ENCODE measurements at places on chromosomes 2 and 18.

- DNase-seq: no peak
Observed at GRCh38 chr2:236744281-236744705, 174.7 kb downstream of the ACKR3 start.

DNA sequence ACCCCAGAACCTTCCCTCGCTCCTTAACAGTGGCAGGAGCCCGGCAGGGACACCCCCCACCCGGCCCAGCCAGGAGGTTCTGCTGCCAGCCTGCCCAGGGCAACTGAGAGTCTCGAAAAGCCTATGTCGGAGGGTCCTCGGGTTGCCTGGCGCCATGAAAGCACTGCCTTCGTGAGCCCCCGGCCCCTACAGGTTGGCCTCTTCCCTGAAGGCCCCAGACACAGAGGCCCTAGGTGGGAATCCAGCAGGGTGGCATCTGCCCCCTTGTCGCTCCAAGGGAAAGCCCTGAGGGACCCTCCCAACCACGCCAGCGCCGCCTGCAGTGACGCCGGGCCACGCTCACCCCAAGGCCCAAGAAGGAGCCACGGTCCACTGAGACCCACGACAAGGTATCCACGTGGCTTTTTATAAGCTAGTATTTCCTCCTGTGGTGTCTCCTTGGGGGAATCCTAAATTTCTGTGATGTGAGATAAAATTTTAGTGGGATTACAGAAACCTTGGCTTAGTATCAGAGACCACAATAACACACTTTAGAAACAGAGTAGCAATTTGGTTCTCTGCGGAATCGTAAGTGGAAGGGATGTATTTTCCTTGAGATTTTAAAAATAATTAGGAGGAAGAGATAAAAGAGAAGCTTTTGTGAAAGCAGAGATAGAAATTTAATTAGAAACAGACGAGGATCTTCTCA lies 138.9 kb downstream of the HDAC4 start:
- DNase-seq: no peak

- DNase-seq: no peak
Observed at GRCh38 chr2:147026664-147027295, 818.0 kb upstream of the ACVR2A start.

DNA sequence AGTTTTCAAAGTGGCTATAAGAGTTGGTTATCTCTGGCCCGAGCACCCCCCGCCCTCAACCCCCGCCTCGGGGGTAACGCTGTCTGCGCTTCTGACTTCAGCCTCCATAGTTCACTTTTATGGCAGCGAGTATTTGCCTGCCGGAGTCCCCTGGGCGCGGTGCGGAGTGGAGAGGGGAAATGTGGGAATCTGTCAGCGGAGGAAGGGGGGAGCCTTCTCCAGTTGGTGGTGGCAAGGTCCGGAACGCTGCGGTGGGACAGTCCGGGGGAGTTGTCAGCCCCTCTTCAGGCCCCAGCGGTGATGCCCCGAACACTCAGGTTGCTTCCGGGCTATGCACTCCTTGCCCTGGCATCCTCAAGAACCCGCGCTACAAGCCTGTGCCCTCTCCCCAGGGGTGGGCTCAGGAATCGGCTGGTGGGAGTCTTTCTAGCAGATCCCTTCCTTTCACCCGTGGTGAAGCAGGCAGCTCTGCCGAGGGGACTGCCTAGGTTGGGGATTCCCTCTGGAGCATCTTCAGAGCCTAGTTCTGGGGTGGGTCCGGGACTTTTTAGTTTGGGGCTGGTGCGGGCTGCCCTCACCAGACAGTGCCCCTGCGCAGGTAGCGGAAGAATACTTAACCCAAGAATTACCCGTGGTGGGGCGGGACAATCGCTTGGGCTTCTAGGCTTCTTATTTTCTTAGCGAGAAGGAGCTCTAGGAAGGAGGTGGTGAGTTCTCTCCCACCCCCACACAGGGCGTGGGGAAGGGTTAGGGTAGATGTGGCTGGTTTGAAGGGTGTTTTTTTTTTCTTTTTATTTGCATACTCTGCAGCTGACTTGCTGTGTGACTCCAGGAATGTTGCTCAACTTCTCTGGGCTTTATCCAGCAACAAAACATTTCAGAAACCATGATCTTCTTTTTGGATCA lies 1.6 kb downstream of the ATOH8 start:
- DNase-seq: no peak

GRCh38 chr2:3838348-3838747 lies 135.0 kb downstream of the DCDC2C start:
- no peak for DNase-seq

DNA sequence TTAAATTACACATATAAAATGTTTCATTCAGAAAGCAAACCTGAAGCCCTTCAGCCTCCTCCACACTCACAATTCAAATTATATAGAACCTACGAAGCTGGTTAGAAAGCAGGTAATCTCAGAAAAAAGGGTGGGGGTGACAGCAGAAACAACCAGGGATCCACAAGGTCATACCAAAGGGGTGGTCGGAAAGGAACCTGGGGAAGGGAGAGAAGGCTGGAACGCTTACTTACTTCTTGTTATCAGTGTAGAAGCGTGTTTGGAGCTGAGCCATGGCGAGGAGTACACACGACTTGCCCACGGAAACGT lies 316 bp downstream of the WDR12 start:
- DNase-seq: no peak

DNA sequence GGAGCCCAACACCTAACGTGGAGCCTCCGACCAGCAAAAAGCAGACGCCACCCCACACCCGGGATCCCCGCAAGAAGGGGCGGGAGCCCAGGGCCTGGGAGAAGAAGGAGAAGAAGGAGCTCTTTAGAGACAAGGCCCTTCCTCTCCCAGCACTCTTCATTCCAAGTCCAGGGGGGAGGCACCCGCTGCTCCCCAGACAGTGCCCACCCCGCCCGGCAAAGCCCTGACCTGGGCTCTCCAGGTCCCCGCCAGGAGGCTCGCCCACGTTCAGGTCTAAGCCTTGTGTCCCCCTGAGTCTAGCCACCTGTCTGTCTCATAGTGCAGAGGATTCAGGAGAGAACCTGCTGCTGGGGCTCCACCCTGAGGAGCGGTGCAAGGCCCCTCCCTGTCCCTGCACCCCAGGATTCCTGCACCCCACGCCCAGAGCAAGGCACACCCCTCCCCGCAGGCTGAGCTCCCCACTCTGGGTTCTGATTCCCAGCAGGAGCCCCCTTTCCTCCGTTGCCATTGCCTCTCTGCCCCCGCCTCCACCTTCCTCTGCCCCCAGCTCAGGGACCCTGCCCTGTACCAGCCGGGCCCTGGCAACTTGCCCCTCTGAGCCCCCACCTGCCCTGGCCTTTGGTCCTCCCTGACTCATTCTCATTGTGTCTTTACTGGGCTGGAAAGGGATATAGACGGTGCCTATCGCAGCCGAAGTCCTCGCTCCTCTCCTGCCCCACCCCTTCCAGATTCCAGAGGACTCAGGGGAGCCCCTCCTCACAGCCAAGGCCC lies 33.5 kb upstream of the GPC1 start:
- no peak for DNase-seq

DNA sequence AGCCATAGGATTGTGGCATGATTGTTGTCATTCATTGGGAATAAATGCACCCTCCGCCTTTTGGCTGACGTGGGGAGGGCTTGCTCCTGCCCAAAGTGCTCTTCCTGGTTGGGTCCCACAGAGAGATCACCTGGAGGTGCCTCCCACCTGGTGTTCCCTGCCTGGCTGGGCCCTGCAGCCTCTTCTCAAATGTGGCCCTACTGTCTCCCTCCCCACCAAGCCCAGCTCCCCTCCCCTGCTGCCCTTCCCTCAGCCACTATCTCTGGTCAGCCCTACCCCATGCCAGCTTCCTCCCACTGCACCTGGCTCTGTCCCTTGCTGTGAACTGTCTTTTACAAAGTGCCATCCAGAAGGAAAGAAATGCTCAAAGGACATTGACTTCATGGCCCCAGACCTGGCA lies 173.4 kb downstream of the GLI2 start:
- no peak for DNase-seq

- DNase-seq: no peak
Observed at GRCh38 chr2:112065486-112065885, 10.4 kb downstream of the TMEM87B start.

DNA sequence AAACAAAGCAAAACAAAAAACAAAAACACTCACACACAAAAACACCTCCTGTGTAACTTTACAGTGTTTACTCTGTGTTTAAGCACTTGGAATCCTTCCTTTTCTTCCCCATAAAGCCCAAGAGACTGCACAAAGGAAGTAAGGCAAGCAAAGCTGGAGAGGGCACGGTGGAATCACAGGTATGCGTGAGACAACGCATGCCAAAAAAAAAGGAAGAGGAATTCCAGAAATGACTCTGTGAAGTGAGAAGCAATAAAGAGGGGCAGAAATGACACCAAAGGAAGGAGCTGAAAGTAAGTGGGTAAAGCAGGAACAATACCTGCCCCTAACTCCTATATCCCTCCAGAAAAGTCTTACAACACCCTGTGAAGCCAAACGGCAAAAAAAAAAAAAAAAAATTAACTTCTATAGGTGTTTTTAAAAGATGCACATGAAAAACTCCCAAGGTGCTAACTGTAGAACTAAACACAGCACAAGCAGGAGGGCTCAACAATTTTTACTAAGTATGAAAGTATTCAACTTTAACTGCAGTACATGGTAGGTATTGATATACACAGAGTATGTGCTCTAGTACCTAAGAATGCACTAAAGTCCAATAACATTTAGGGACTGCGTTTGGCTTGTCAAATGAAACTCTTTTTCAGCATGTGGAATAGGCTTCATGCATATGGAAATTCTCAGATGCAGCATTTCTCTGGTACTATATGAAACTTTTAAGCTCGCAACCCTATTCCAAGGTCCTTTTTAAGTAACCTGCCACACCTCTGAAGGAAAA lies 9.1 kb downstream of the RND3 start:
- no peak for DNase-seq

DNA sequence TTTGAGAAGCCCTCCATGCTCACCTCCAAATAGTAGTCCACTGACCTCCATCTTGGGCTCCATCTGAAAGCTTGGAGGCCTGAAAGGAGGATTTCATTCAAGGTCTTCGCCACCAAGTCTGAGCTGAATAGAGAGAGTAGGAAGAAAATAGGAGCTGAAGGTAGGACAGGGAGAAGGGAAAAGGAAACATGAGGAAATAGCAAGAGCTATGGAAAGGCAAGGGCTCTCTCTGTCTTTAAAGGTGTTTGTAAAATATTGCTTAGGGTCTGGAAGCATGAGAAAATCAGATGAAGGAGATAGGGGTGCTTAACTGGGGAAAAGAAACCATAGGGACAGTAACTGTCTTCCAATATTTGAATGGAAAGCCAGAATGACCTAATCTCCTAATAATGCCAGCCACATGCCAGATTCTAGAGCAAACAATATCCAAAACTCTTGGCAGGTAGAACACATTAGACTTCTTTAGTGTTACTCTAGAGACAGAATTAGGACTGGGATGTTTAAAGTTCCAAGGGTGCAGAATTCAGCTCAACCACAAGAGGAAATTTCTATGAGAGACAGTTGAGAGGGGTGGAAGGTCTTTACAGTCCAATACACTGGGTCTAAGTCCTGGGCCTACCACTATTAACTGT lies 67.4 kb downstream of the NAB1 start:
- DNase-seq: no peak

DNA sequence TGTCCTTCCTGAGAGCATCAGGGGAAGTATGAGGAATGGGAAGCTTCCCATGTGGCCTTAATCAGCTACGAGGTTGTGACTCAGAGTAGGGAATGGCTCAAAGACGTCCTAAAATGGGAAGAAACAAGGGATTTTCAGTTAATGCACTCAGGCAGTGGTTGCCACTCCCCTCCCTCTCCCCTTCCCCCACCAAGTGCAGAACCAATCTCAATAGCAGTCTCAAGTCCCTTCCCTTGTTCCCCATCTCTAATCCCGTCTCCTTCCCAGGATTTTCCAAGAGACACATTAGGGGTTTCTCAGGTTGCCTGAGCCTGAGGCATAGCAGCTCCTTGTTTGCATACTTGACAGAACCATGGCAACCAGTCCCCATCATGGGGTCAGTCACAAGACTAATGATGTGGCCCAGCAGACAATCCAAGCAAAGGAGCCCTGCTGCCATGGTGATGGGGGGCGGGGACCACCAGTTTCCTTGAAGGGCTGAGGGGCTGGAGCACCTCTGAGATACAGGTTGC lies 18.2 kb upstream of the RESP18 start:
- no peak for DNase-seq

- DNase-seq: no peak
Observed at GRCh38 chr2:196066291-196067087, 2.1 kb downstream of the DNAH7 start.

DNA sequence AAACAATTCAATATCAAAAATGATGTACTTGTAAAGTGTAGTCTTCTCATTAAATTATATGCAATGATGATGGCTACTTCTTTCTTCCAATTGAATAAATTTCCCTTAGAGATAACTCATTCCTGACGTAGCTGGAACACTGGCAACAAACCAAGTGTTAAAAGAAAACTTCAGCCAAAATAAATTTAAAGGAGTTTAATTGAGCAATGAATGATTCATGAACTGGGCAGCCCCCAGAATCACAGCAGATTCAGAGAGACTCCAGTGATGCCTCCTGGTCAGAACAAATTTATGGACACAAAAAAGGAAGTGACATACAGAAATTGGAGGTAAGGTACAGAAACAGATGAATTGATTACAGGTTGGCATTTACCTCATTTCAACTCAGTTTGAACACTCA lies 276.5 kb downstream of the DSC3 start:
- no peak for DNase-seq

GRCh38 chr2:64541547-64541946 lies 17.4 kb downstream of the AFTPH start:
- no peak for DNase-seq

DNA sequence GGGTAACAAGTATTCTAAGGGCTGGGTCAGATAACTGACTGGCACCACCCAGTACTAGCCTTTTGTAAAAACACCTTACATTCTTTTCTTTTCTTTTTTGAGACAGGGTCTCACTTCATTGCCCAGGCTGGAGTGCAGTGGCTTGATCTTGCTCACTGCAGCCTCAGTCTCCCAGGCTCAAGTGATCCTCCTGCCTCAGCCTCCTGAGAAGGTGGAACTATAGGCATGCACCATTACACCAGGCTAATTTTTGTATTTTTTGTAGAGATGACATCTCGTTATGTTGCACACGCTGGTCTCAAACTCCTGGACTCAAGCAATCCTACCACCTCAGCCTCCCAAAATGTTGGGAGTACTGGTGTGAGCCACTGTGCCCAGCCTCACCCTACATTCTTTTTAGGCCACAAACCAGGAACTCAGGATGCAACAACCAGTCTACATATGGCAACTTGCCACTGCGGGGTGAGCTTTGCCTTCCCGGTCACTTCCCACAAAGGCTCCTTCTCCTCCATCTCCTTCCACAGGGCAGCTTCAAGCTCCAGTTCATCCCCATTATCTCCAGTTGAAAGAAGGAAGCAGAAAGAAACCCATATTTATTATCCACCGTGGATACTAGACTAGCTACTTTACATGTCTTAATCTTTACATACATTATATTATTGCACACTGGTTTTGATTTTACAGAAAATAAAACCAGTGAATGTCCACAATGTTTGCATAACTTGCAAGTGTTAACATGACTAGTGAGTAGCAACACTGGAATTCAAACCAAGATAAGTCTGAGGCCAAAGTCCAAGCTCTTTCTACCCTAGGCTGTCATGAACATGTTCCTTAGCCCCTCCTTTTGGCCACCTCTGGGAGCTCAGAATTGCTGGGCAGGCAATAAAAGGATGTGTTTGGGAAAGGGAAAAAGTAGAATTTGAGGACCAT lies 23.7 kb upstream of the AP1S3 start:
- no peak for DNase-seq

Data from stimulated activated CD4-positive, alpha-beta T cell treated with anti-CD3 and anti-CD28 coated beads, Interleukin-1b, Interleukin-23, amount 100 ng/mL, for 1 hour (primary cell).